ENCODE measurements at places on chromosomes 12 and 14. TPM values are rescaled to one million over a fixed set of nuclear protein-coding genes. Genes with fewer than 3 reads are reported as not detected.

The ENDOU gene
- total RNA-seq = 0.30 TPM

The ZFHX2 gene
- 0.28 TPM for total RNA-seq

The AQP5 gene
- total RNA-seq = 1.2 TPM

The PRKD1 gene
- 9.0 TPM for total RNA-seq

The IGF1 gene
- total RNA-seq = 10.0 TPM

The PDE3A gene
- total RNA-seq = 61.6 TPM

The SLC2A13 gene
- total RNA-seq = 20.0 TPM

The ASCL1 gene
- total RNA-seq = 1.7 TPM

The RAB3IP gene
- 41.3 TPM for total RNA-seq

The PTGER2 gene
- 18.5 TPM for total RNA-seq

The PTPN21 gene
- total RNA-seq = 16.3 TPM

The TAS2R42 gene
- not detected for total RNA-seq

The PRB2 gene
- 0.10 TPM for total RNA-seq

The SMIM41 gene
- not detected for total RNA-seq

The TSPAN19 gene
- total RNA-seq = not detected

The BMP4 gene
- 56.0 TPM for total RNA-seq

The ITFG2 gene
- total RNA-seq = 20.9 TPM

The OR4K2 gene
- total RNA-seq = not detected

The SMCO3 gene
- 3.2 TPM for total RNA-seq

The FAIM2 gene
- total RNA-seq = 1.4 TPM

The KRT4 gene
- 8.7 TPM for total RNA-seq

The CARMIL3 gene
- total RNA-seq = 0.40 TPM

The AP5M1 gene
- 38.3 TPM for total RNA-seq

The C12orf56 gene
- total RNA-seq = 0.20 TPM

The BIN2 gene
- total RNA-seq = 0.07 TPM

The MTHFD1 gene
- total RNA-seq = 19.5 TPM

The IL23A gene
- total RNA-seq = 2.3 TPM

The EEA1 gene
- total RNA-seq = 20.9 TPM

Data from hepatocyte (in vitro differentiated cells).